Bladder microvascular endothelial cell (primary cell): ENCODE measurements at places on chromosomes 3 and 15. TPM values are rescaled to one million over a fixed set of nuclear protein-coding genes. Genes with fewer than 3 reads are reported as not detected.

PARP3 gene
- total RNA-seq, result 12.3 and 15.5 TPM in 2 replicates

GJD2 gene
- not detected in 2 replicates for total RNA-seq

GOLGA8S gene
- under 0.01 TPM in 1 of 2 replicates, not detected in the other for total RNA-seq

ALDH1L1 gene
- under 0.01 TPM in 1 of 2 replicates, not detected in the other for total RNA-seq

C2CD4B gene
- total RNA-seq, result 36.1 and 57.0 TPM in 2 replicates

LRTM1 gene
- total RNA-seq, result not detected in 2 replicates

SH3GL3 gene
- not detected in 2 replicates for total RNA-seq

SCAANT1 gene
- total RNA-seq, result not detected in 2 replicates

ERC2 gene
- total RNA-seq, result 0.49 and 2.8 TPM in 2 replicates

KIF15 gene
- total RNA-seq, result 7.9 and 11.8 TPM in 2 replicates

FOXP1 gene
- 27.7 and 88.0 TPM in 2 replicates for total RNA-seq

SNX33 gene
- 6.6 and 15.7 TPM in 2 replicates for total RNA-seq

GABRA5 gene
- not detected in 2 replicates for total RNA-seq

CCR1 gene
- total RNA-seq, result not detected in 2 replicates

SETD5 gene
- total RNA-seq, result 25.4 and 96.0 TPM in 2 replicates

FAM227B gene
- 1.3 and 3.3 TPM in 2 replicates for total RNA-seq

ADPGK gene
- 28.3 and 55.2 TPM in 2 replicates for total RNA-seq

MEX3B gene
- 6.8 and 11.1 TPM in 2 replicates for total RNA-seq

RAB43 gene
- total RNA-seq, result 23.5 and 59.1 TPM in 2 replicates

TICRR gene
- 4.0 and 5.0 TPM in 2 replicates for total RNA-seq

PARP9 gene
- 16.8 and 21.5 TPM in 2 replicates for total RNA-seq

KLHL40 gene
- not detected in 2 replicates for total RNA-seq

SACM1L gene
- total RNA-seq, result 22.5 and 50.6 TPM in 2 replicates

WDR72 gene
- not detected in 2 replicates for total RNA-seq

CASR gene
- not detected in 2 replicates for total RNA-seq

TM6SF1 gene
- 19.6 and 70.5 TPM in 2 replicates for total RNA-seq

HRG gene
- not detected in 2 replicates for total RNA-seq

ZKSCAN7 gene
- total RNA-seq, result 1.3 and 1.6 TPM in 2 replicates

TNNC1 gene
- 0.25 TPM in 1 of 2 replicates, not detected in the other for total RNA-seq

PRRT3 gene
- 0.49 and 0.63 TPM in 2 replicates for total RNA-seq

EOMES gene
- not detected in 2 replicates for total RNA-seq

CHRFAM7A gene
- total RNA-seq, result 1.6 and 2.1 TPM in 2 replicates

CCR2 gene
- not detected in 2 replicates for total RNA-seq

MYO5C gene
- 19.4 and 23.3 TPM in 2 replicates for total RNA-seq

TMEM115 gene
- total RNA-seq, result 28.7 and 34.6 TPM in 2 replicates

WDR93 gene
- total RNA-seq, result under 0.01 TPM in 1 of 2 replicates, not detected in the other

GABRB3 gene
- total RNA-seq, result under 0.01 TPM in 1 of 2 replicates, not detected in the other

CD200R1 gene
- not detected in 2 replicates for total RNA-seq

SLITRK3 gene
- not detected in 2 replicates for total RNA-seq

PIAS1 gene
- total RNA-seq, result 5.5 and 17.9 TPM in 2 replicates

PLA2G4F gene
- total RNA-seq, result not detected in 2 replicates

WNT7A gene
- total RNA-seq, result not detected in 2 replicates

AGBL1 gene
- not detected in 2 replicates for total RNA-seq

C3orf85 gene
- not detected in 2 replicates for total RNA-seq

LRRC3B gene
- total RNA-seq, result not detected in 2 replicates

ZNF774 gene
- 0.97 and 2.3 TPM in 2 replicates for total RNA-seq

CCR8 gene
- not detected in 2 replicates for total RNA-seq

SAMD7 gene
- not detected in 2 replicates for total RNA-seq

ANKDD1A gene
- total RNA-seq, result 1.8 and 3.9 TPM in 2 replicates

ARGFX gene
- total RNA-seq, result not detected in 2 replicates

TGM5 gene
- total RNA-seq, result not detected in 2 replicates

RHCG gene
- under 0.01 TPM in 1 of 2 replicates, not detected in the other for total RNA-seq

MITF gene
- total RNA-seq, result 0.49 and 3.8 TPM in 2 replicates

ACSBG1 gene
- not detected in 2 replicates for total RNA-seq

TOMM70 gene
- total RNA-seq, result 21.7 and 37.6 TPM in 2 replicates

FAM81A gene
- total RNA-seq, result under 0.01 and 0.06 TPM in 2 replicates

NOX5 gene
- under 0.01 TPM in 1 of 2 replicates, not detected in the other for total RNA-seq

LTF gene
- total RNA-seq, result 0.13 and 0.16 TPM in 2 replicates
